ENCODE measurements at places on chromosomes 5 and 9.

GRCh38 chr9:114824110-114824509, 18.3 kb upstream of the TNFSF15 start:
- no peak for DNase-seq

- no peak for DNase-seq
Observed at GRCh38 chr5:142215915-142216681, 107.5 kb downstream of the NDFIP1 start.

DNA sequence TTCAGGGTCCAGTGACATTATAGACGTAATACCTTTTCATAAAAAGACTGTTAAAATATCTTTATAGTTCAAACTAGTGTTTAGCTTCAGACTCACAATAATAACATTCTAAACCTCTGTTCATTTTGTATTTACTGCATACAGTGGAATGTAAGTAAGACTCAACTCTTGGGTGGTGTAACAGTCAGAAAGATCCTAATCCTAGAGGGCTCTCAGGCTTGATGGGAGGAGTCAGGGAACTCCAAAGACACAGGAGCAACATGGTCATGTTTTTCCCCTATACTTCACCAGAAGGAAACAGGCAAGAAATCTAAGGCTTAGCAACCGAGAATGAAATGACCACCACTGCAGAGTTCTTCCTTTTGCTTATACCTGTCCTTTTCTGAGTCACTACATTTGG, 82.6 kb downstream of the MRPS27 start:
- no peak for DNase-seq

- DNase-seq: no peak
Observed at GRCh38 chr5:59863777-59864176, 29.7 kb downstream of the PDE4D start.

DNA sequence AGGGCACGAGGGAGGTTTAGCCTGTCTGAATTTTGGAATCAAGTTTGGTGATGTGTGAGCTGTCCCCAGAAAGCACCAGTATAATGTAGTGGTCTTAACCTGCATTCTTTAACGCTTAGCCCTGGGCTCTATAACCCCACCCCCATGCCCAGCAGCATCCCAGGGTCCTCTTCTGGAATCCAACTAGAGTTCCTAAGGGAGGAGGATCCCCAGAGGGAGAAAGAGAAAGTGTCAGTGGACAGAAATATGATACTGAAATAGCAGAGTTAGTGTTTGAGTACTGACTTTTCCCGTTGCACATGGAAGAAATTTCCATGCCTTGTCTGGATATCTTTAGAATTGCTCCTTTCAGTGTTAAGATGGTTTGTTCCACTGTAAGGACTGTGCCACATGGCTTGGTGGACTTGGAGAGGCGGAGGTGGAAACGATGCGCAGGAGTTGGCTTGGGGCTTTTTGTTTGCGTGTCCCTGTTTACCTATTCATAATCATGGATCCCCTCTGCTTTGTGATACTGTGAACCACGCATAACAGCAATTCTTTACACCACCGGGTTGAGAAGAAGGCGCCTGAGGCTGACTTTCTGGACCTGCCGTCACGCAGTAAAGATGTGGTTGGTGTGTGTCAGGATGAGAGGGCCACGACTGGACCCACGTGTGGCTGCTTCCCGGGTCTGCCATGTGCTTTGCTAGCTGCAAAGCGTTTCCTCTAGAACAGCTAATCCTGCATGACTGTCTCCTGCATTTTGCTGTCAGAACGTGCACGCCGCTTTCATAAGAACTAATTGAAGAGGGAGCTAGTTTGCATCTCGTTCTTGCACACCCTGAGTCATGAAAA, 142.3 kb downstream of the SMARCA2 start:
- DNase-seq: peak; percentile 33
